ENCODE measurements at places on chromosomes 7 and 10. TPM values are rescaled to one million over a fixed set of nuclear protein-coding genes. Genes with fewer than 3 reads are reported as not detected.

The LRRC4 gene
- 3.4 TPM for total RNA-seq

The CACNA2D1 gene
- 33.7 TPM for total RNA-seq

The FANK1 gene
- 2.3 TPM for total RNA-seq

The CALML3 gene
- total RNA-seq: not detected

The SLC16A12 gene
- total RNA-seq: 0.65 TPM

The SCART1 gene
- total RNA-seq: 0.61 TPM

The CCDC172 gene
- not detected for total RNA-seq

The HIPK2 gene
- total RNA-seq: 82.4 TPM

The FMC1 gene
- total RNA-seq: 10.0 TPM

The FBXO24 gene
- 1.4 TPM for total RNA-seq

The STEAP2 gene
- total RNA-seq: 5.8 TPM

The HECW1 gene
- not detected for total RNA-seq

The ANKRD16 gene
- 6.6 TPM for total RNA-seq

The C7orf57 gene
- total RNA-seq: not detected

The CALHM1 gene
- total RNA-seq: not detected

The SLC13A1 gene
- total RNA-seq: not detected

The SEMA3D gene
- 6.3 TPM for total RNA-seq

The ADAM22 gene
- 29.6 TPM for total RNA-seq

The BUB3 gene
- 137 TPM for total RNA-seq

The LRMDA gene
- total RNA-seq: 97.8 TPM

The ZCCHC24 gene
- total RNA-seq: 21.7 TPM

The SEMA3C gene
- 16.0 TPM for total RNA-seq

The CCDC3 gene
- 6.6 TPM for total RNA-seq

The CDH23 gene
- total RNA-seq: 2.7 TPM

The ZNF722 gene
- total RNA-seq: not detected

The CPA4 gene
- 0.91 TPM for total RNA-seq

The AZGP1 gene
- 1.8 TPM for total RNA-seq

The SPDYE2B gene
- not detected for total RNA-seq

The IMPDH1 gene
- 22.0 TPM for total RNA-seq

The CDK1 gene
- 4.1 TPM for total RNA-seq

The OR9A4 gene
- total RNA-seq: 0.11 TPM

The ZNF862 gene
- total RNA-seq: 7.4 TPM
